Endodermal cell (in vitro differentiated cells): ENCODE measurements at places on chromosomes 4 and X. TPM values are rescaled to one million over a fixed set of nuclear protein-coding genes. Genes with fewer than 3 reads are reported as not detected.
A peak's percentile ranks its signal among the peaks of the same experiment; 100 is the strongest.

TMSB15B gene
- 17.7 to 21.4 TPM (median 19.3 TPM) in 3 replicates for total RNA-seq

- no peaks in the 10 kb centered on the region for H3K36me3 ChIP-seq
- H3K4me1 ChIP-seq = no peaks in the 10 kb centered on the region
- H3K27me3 ChIP-seq = no peaks in the 10 kb centered on the region
- H3K27ac ChIP-seq = peak overlapping the region; percentile 34
- H3K4me3 ChIP-seq = no peak overlapping the region
These were observed 57.1 kb downstream of the TMEM131L start for GRCh38 chr4:153523164-153523796.

- DNase-seq = no peak
- no peak overlapping the region for H3K4me3 ChIP-seq
- no peaks in the 10 kb centered on the region for H3K4me1 ChIP-seq
- no peaks in the 10 kb centered on the region for H3K36me3 ChIP-seq
- H3K27ac ChIP-seq = no peak overlapping the region
These were observed 741.3 kb downstream of the PCDH7 start for GRCh38 chr4:31461421-31461820.

DNA sequence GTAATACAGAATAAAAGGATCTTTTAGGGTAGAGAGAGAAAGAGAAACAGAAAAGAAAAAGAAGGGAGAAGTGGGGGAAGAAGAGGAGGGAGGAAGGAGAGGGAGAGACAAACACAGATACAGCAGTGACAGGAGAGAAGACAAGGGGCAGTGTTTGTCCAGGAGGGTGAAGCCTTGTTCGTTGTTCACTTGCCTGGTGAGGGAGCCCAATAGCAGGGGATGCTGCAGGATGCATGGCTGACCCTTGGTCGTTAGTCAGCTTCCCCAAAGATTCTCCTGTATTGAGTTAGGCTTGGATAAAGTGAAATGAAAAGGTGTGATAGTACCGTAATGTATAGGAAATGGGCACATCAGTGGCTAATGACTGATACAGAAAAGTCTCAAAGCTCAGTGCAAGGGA is 403.7 kb downstream of the IL15 start:
- H3K27ac ChIP-seq = no peak overlapping the region
- H3K4me1 ChIP-seq = no peaks in the 10 kb centered on the region
- no peaks in the 10 kb centered on the region for H3K36me3 ChIP-seq
- H3K27me3 ChIP-seq = no peaks in the 10 kb centered on the region

TMEM35A gene
- 0.75 and 0.79 TPM in 2 replicates for total RNA-seq

- H3K36me3 ChIP-seq = no peaks in the 10 kb centered on the region
- no peaks in the 10 kb centered on the region for H3K4me1 ChIP-seq
- no peak overlapping the region for H3K27ac ChIP-seq
- DNase-seq = no peak
- H3K27me3 ChIP-seq = no peaks in the 10 kb centered on the region
These were observed 1006.3 kb upstream of the AGA start for GRCh38 chr4:178448372-178449035.

ERCC6L gene
- 11.3 and 12.1 TPM in 2 replicates for total RNA-seq

- H3K36me3 ChIP-seq = peaks cover 96% of the 10 kb centered on the region
- peaks cover 4% of the 10 kb centered on the region for H3K4me1 ChIP-seq
These were observed 50.6 kb downstream of the JADE1 start for GRCh38 chr4:128859887-128860677.

DNA sequence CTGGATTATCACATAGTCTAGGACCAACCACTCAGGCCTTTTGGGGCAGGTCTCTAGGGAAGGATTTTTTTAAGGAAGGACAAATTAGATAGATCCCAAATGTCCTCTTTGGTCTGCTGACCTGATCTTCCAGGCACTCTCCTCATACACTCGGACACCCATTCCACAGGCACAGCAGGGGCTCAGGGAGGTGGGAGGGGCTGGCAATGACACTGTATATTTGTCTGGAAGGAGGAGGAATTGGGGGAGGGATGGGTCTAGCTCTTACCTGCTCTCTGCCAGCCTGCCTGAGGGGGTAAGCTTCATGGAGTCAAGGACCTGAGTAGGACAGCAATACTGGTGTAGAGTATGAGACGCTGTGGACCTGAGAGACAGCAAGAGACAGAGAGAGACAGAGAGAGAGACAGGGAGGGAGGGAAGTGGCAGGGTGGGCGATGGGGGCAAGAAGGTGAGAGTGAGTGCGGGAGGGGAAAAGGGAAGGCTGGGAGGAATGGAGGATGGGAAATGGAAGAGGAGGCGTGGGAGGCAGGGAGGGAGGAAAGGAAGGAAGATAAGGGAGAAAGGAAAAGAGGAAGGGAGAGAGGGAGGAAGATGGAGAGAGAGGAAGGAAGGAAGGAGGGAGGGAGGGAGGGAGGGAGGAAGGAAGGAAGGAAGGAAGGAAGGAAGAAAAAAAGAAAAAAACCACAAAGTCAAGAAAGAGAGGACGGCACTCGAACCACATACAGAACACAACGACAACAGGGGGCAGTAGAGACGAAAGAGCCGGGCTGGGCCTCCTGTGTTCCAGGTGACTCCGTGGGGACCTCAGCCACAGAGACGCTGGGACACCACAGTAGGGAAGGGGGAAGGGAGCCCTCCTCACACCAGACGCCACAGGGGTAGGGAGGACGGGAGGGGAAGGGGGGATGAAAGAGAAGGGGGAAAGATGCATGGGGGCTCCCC is 1.8 kb downstream of the IQSEC2 start:
- no peaks in the 10 kb centered on the region for H3K4me1 ChIP-seq
- H3K36me3 ChIP-seq = no peaks in the 10 kb centered on the region
- DNase-seq = peak; percentile 78
- no peaks in the 10 kb centered on the region for H3K27me3 ChIP-seq

RBM47 gene
- total RNA-seq = 71.7 and 73.8 TPM in 2 replicates

DNA sequence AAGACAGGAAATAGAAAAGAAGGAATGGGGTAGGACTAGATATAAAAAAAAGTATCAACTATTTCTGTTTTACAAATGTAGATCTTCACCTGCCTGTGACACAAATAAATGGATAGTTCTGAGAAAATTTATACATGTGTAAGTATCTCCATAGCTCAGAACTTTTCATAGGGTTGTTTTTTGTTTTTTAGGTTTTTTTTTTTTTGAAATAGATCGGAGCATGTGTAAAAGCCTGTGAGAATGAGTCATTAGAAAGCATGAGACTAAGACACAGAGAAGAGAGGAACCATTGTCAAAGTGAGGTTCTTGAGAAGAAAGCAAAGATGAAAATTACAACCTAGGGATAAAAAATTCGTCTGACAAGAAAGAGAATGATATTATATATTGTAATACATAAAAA is 481.6 kb downstream of the PABPC4L start:
- no peak overlapping the region for H3K27ac ChIP-seq
- H3K36me3 ChIP-seq = no peaks in the 10 kb centered on the region
- no peaks in the 10 kb centered on the region for H3K4me1 ChIP-seq
- DNase-seq = no peak
- H3K27me3 ChIP-seq = no peaks in the 10 kb centered on the region
- no peak overlapping the region for H3K4me3 ChIP-seq

PLS3 gene
- 179 and 193 TPM in 2 replicates for total RNA-seq

GRCh38 chr4:25368315-25368714 is 8.7 kb upstream of the ANAPC4 start:
- H3K27me3 ChIP-seq = no peaks in the 10 kb centered on the region
- peak overlapping the region; percentile 19 for H3K4me3 ChIP-seq
- peaks cover 23% of the 10 kb centered on the region for H3K4me1 ChIP-seq
- DNase-seq = peak; percentile 39
- H3K36me3 ChIP-seq = no peaks in the 10 kb centered on the region
- no peak overlapping the region for H3K27ac ChIP-seq

DNA sequence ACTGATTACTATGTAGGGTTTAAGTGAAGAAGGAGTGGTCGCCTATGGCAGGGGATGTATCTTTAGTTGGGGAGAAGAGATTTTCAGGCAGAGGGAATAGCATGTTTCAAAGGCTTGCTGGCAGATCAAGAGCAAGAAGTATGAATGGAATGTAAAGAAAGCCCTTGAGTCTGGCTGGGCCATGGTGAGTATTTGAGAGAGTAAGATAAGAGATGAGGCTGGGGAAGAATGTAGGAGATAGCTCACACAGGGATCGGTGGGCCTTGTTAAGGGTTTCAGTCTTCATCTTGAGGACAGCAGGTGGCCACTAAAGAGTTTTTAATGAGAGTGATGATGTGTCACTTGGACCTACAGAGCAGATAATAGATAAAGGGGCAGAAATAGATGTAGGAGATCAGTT is 319.1 kb upstream of the RPS6KA3 start:
- no peak overlapping the region for H3K4me3 ChIP-seq
- H3K4me1 ChIP-seq = peaks cover 4% of the 10 kb centered on the region
- H3K27me3 ChIP-seq = no peaks in the 10 kb centered on the region
- peak; percentile 52 for DNase-seq

DNA sequence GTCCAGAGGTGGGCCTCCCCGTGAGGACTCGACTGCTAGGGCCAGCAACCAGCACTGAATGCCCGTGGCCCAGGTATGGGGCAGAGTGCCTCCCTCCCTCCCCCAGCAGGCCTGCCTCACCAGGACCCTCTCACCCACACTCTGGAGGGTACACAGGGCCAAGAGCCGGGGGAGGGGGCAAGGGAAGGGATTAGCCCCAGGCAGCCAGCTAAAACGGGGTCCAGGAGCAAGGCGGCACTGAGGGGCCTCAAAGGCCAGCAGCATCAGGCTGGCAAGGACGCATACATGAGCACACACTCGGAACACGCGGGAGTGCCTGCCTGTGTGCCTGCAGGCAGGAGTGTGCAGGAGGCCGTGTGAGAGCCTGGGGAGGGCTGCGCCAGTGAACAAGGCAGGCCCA is 18.3 kb upstream of the DUSP9 start:
- H3K27me3 ChIP-seq = no peaks in the 10 kb centered on the region
- H3K4me3 ChIP-seq = no peak overlapping the region
- DNase-seq = peak; percentile 31
- H3K36me3 ChIP-seq = no peaks in the 10 kb centered on the region
- H3K27ac ChIP-seq = no peak overlapping the region

TEC gene
- 4.3 to 7.4 TPM (median 5.4 TPM) in 3 replicates for total RNA-seq

- no peaks in the 10 kb centered on the region for H3K36me3 ChIP-seq
- DNase-seq = no peak
- no peaks in the 10 kb centered on the region for H3K4me1 ChIP-seq
- H3K27ac ChIP-seq = no peak overlapping the region
These were observed 16.9 kb upstream of the ARMCX2 start for GRCh38 chrX:101676571-101676970.
